ENCODE measurements at places on chromosomes 13 and 19.

- no peak for DNase-seq
Observed at GRCh38 chr19:39362682-39363657, 20.7 kb downstream of the SAMD4B start.

DNA sequence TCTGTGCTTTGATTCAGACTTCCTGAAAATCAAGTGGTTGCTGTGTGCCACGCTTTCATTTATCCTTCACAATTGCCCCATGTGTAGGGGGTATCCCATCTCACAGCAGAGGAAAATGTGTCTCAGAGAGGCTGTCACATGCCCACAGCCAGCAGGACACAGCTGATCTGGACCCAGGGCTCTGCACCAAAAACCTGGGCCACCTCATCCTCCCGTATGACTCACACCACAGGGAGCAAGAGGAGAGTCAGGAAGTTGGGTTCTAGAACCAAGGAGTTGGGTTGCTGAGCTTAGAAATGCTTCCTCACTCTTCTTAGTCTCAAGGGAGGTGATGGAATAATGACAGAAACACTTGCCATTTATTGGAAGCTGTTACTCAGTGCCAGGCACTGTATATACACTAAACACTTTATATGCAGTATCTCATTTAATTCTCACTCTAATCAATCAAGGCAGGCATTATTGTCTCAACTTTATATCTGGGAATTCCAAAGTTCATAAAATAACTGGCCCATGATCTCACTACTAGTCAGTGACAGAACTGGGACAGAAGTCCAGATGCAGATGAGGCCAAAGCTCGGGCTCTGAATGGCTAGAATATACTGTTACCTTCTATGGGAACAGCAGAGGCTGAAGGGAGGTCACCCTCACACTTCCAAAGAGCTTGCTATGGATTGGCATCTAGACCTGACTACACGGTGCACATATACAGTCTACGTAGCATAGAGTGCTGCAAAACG, 47.7 kb upstream of the ATP12A start:
- no peak for DNase-seq

DNA sequence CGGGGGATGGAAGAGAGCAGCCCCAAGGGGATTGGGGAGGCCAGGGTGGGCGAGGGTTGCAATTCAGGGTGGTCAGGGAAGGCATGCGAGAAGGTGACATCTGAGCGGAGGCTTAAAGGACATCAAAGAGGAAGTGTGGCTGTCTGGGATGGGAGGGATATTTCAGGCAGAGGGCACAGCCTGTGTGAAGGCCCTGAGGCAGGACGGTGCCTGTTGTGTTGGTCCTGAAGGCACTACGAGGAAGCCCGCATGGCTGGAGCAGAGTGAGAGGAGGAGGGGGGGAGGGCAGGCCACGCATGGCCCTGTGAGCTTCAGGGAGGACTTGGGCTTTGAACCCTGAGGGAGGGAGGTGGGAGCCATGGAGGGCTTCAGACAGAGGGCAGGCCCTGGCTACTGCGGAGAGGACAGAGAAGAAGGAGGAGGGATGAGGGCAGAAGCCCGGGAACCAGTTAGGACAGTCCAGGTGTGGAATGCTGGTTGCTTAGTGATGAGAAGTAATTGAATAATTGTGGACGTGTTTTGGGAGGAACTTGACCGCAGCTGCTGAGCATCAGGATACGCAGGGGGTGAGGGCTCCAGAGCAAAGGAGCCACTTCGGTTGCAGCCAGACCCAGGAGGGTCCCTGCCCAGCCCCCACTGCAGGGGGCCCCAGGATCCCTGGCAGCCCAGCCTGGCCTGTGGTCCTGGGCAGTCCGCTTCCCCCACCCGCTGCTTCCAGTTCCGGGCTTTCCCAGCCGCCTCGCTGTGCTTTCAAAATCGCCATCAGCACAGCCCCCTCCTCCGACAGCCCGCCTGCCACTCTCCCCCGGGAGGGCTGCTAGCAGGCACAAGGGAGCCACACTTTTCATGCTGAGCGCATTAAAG, 6.2 kb downstream of the TLE6 start:
- no peak for DNase-seq

GRCh38 chr19:58569191-58569942, 3.8 kb downstream of the MZF1 start:
- DNase-seq, result no peak

All from hematopoietic multipotent progenitor cell treated with erythropoietin and hydrocortisone succinate and interleukin-3 and kit ligand, for 15 days (in vitro differentiated cells).